CD8-positive, alpha-beta T cell (primary cell): ENCODE measurements at places on chromosomes 13 and 19.

DNA sequence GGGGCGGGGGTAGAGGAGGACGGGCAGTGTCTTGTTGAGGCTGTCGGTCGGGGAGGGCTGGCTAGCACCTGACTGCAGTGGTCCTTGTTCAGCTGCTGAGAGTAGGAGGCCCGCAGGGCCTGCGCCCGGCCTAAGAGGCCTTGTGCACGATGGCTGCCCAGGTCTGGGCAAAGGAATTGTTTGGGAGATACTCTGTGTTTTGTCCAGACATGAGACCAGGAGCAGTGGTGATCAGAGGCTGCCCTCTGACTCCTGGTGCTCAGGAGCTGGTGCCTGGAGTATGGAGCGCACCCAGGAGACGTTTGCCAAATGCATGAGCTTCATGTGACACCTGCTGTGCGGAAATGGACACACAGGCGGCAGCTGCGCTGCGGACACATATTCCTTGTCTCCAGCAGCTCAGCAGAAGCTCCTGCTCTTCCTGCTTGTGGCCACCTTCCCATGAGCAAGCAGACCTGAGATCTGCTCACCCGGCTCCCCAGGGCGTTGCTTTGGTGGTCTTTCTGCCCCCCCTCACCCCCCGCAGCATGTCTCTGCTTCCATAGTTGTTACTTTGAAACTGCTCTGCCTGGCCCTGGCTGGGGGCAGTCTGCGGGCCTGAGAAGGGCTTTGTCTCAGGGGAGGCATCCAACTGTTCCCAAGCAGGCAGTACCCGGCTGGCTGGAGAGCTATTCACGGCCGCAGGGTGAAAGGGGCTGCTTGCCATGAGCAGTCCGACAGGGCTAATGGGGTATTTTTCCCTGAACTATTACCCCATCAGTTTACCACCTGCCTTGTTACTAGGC, 163.9 kb downstream of the TEX29 start:
- DNase-seq = no peak

DNA sequence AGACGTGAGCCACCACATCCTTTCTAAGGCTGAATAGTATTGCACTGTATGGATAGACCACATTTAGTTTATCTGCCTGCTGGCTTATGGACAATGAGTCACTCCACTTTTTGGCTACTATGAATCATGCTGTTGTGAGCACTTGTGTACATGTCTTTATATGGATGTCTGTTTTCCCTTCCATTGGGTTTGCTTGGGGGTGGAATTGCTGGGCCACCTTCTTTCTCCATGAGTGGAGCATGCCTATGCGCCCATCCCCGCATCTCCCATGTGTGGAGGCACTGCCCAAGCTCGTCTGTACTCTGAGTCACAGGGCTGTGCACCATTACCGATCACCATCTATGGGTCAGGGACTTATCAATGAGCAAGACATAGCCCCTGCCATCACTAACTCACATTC, 127.2 kb upstream of the GJB6 start:
- no peak for DNase-seq

DNA sequence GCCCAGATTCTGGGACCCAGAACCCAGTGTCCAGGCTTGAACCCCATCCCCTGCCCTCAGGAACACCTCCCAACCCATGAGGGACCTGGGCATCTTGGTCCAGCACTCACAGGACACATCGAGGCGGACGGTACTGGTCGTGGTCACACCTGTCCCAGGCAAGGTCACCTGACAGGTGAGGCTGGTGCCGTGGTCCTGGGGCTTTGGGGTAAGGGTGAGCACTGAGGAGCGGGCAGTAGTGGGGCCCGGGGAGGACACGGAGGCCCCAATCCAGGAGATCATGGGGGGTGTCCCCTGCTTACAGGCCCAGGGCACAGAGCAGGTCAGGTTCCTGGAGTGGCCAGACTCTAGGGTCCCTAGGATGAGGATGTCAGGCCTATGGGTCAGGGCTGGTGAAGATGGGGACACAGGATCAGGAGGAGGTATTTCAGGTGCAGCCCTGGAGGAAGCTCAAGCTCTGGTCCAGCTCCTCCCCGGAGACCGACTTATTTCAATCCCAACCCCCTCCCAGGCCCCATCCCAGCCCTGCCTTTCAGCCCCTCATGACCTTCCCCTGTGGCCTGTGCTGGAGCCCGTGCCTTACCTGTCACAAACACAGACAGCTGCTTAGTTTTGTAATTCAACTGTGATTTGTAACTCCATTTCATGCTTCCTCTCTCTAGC, 772 bp downstream of the SIGLEC8 start:
- no peak for DNase-seq

DNA sequence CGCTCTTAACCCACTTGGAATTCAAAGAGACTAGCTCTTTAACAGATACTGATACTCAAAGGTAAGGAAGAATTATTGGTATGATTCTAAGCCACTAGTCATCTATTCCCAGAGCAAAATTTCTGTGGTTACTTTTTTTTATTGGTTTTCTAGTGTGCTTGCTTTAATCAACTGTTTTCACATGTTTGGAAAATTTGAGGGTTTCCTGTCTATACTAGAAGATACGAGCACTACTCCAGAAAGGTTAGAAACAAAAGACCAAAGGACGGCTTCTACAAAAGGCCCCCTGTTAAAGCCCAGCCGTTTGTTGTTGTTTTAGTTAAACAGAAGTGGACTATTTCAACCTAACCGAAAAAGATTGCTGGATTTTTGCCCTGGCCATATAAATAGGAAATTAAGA, 18.5 kb upstream of the LPAR6 start:
- DNase-seq = no peak

DNA sequence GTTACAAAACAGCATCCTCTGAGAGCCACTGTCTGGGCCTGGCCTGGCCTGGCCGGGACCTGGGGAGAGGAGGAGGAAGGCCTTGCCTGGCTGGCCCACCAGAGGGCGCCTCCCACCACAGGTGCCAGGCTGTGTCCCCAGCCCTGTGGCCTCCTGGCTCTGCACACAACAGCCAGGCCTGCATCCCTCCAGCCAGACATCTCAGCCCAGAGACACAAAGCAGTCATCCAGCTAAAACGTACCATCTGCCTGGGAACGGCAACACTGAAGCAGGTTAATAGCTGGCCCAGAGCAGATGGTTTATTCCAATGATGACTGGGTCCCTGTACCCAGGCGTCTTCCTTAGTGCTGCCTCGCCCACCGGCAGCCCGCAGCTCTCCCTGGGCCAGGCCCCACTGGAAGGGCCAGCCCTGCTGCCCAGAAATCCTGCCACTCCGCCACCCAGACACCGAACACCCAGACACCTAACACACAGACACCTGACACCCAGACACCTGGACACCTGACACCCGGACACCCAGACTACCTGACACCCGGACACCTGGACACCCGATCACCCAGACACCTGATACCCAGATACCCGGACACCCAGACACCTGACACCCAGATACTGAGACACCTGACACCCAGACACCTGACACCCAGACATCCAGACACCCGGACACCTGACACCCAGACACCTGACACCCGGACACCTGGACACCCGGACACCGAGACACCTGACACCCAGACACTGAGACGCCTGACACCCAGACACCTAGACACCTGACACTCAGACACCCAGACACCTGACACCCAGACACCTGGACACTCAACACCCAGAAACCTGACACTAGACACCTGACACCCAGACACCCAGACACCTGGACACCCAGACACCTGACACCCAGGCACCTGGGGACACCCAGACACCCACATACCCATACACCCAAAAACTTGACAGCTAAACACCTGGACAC, 20.1 kb downstream of the C19orf12 start:
- peak; percentile 89 for DNase-seq

GRCh38 chr19:28394725-28395124, 818.2 kb downstream of the UQCRFS1 start:
- DNase-seq = no peak

DNA sequence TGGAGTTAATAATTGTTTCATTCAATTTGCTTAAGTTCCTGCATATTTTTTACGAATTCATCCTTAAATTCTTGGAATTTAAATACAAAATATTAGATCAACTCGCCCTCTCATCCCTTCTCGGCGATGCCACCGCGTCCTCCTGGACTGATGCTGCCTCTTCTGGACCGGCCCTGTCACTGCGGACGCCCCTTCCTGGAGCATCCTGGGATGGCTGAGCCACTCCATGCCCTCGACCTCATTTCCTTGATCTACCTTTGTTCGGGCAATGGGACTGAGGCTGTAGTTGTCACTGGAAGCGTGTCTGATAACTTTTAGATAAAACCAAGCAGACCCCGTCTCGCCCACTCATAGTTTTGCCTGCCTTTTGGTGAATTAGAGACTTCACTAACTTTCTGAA, 283.7 kb downstream of the TEX29 start:
- no peak for DNase-seq

- DNase-seq = no peak
Observed at GRCh38 chr19:9735986-9736385, 32.6 kb downstream of the ZNF846 start.
